ENCODE measurements at places on chromosomes 7 and 10. TPM values are rescaled to one million over a fixed set of nuclear protein-coding genes. Genes with fewer than 3 reads are reported as not detected.

Gene LHFPL3
- polyA plus RNA-seq: not detected

Gene WNT16
- polyA plus RNA-seq: not detected

Gene HKDC1
- polyA plus RNA-seq: not detected

Gene ANKRD2
- 1.4 TPM for polyA plus RNA-seq

Gene WNT8B
- not detected for polyA plus RNA-seq

Gene PRRT4
- not detected for polyA plus RNA-seq

Gene FAM25C
- polyA plus RNA-seq: 41.1 TPM

Gene VPS50
- polyA plus RNA-seq: 10.0 TPM

Gene MACC1
- polyA plus RNA-seq: 3.0 TPM

Gene ACSM6
- not detected for polyA plus RNA-seq

Gene TEX36
- not detected for polyA plus RNA-seq

Gene ANKRD61
- not detected for polyA plus RNA-seq

Gene GIGYF1
- polyA plus RNA-seq: 51.6 TPM

Gene DYNC1I1
- 7.4 TPM for polyA plus RNA-seq

Gene SFTPA1
- polyA plus RNA-seq: 0.59 TPM

Gene TCERG1L
- not detected for polyA plus RNA-seq

Gene CTAGE8
- not detected for polyA plus RNA-seq

Gene FAM25A
- not detected for polyA plus RNA-seq

Gene IDI1
- polyA plus RNA-seq: 43.3 TPM

Gene CTAGE15
- not detected for polyA plus RNA-seq

Gene SUN3
- polyA plus RNA-seq: not detected

Gene ZPBP
- polyA plus RNA-seq: not detected

Gene HMX3
- not detected for polyA plus RNA-seq

Gene TRPV5
- not detected for polyA plus RNA-seq

Gene PNLIP
- 0.88 TPM for polyA plus RNA-seq

Gene CALML5
- polyA plus RNA-seq: not detected

Gene ABLIM1
- polyA plus RNA-seq: 14.5 TPM

Gene VPS37D
- 0.88 TPM for polyA plus RNA-seq

Gene KCNH2
- polyA plus RNA-seq: 0.23 TPM

Gene KCND2
- not detected for polyA plus RNA-seq

Gene PNLIPRP3
- not detected for polyA plus RNA-seq

Gene TPK1
- 13.3 TPM for polyA plus RNA-seq

Gene FKBP6
- polyA plus RNA-seq: not detected

Gene PRSS1
- 8.7 TPM for polyA plus RNA-seq

Gene SERPINE1
- polyA plus RNA-seq: 137 TPM

Gene CALHM1
- polyA plus RNA-seq: not detected

All from aorta (tissue), 5 donors.